ENCODE measurements at places on chromosomes 12 and 14.

GRCh38 chr12:95151406-95151805, 65.9 kb downstream of the FGD6 start:
- no peak for DNase-seq

DNA sequence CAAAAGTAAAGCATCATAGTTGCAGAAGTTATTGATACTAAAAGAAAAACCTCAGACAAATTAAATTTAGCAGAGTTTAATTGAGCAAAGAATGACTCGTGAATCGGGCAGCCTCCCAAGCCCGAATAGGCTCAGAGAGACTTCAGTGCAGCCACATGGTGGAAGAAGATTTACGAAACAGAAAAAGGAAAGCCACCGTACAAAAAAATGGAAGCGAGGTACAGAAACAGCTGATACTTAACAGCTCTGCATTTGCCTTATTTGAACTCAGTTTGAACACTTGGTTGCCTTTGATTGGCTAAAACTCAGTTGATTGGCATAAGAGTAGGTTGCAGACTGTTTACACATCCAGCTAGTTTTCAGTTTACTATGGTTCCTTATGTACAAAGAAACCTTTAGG, 12.9 kb downstream of the TTC9 start:
- no peak for DNase-seq

- no peak for DNase-seq
These were observed at the start of gene FAM181A for GRCh38 chr14:93926873-93927799. FAM181A (plus strand) TSS chr14:93927344; CDS start chr14:93928286, 942 bp downstream.

GRCh38 chr12:130752692-130753230, 36.7 kb upstream of the RIMBP2 start:
- no peak for DNase-seq

DNA sequence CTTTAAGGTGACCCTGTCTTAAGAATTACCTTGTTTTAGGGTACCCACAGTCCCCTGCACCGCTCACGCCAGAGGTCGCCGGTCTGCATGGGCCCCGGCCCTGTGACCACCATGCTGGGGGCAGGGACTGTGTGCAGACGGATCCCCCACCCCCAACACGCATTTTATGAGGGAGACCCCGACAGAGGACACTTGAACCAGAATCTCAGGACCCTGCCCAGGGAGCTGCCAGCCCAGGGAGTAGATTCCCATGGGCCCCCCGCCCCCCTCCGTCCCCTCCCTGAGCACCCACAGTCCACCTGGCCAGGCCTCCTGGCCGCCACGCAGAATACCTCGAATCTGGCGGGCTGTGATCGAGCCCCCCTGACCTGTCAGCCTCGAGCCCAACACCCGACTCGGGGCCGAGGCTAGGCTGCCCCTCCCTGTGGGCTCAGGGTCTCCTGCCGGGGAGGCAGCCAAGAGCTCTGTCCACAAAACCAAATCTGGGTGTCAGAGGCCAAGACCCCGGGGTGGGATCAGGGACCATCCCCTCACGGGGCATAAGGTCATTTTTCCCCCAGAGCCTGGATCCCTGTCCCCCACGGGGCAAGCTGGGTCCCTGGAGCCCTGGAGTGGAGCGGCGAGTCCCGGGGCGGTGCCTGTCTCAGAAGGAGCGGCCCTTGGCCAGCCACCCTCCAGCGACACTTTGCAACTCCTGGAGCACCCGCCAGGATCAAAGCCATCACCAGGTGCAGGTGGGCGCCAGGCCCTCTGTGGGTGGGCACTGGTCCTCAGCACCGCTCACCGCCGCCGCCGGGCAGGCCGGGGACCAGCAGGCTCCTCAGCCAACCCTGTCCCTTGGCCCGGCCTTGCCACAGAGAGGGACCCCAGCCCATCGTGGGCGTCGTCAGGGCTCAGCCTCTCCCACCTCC, 155.8 kb upstream of the PKP2 start:
- no peak for DNase-seq

DNA sequence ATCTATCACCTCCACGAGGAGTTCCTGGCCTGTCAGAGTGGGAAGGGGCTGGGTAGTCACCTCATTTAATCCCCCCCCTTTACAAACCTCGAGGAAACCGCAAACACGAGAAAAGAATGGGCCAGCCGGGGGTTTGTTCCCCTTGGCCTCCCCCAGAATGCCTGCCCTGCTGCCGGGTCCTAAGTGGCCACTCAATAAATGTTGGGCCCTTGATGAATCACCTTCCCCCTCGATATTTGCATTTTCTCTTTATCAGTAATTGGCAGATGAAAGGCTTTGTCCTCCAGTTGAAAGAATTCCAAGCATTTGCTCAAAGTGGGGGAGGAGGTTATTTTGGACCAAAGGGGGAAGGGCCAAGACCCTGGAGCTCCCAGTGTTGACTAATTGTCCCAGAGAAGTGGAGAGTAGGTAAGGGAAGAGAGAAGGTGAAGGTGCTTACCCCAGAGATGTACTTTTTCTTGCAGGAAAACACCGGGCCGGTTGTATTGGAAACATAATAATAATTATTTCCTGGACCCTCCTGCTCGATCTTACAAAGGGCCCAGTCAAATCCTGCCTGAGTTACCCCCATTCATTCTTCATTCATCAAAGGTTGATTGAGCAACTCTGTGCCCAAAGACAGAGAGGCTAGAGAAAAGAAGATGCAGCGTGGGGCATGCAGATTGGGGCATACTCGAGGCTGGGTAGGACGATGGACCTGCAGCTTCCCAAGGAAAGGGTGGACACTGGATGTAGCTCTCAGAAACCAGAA, 1.9 kb upstream of the KDM2B start:
- DNase-seq: peak; percentile 59

DNA sequence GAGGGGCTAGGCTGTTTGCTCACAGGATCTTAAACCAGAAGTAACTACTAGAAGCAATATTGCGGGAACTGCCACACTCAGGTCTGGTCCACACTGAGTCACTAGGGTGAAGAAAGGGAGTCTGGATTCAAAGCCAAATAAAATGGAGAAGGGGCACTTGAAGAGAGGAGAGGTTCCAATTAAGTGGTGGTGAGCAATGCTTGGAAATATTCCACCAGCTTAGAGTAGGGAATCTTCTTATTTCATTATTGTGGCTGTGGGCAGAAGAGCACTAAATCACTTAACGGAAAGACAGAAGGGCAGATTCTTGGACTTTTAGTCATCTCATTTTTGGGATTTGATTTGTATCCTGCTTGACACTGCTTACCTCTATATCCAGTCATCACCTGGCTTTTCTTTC, 48.6 kb upstream of the PPP1R12A start:
- DNase-seq: peak; percentile 69

GRCh38 chr12:62865937-62866336, 69.0 kb downstream of the PPM1H start:
- no peak for DNase-seq

- DNase-seq: no peak
These were observed 870.8 kb downstream of the GALC start for GRCh38 chr14:87122166-87122565.

DNA sequence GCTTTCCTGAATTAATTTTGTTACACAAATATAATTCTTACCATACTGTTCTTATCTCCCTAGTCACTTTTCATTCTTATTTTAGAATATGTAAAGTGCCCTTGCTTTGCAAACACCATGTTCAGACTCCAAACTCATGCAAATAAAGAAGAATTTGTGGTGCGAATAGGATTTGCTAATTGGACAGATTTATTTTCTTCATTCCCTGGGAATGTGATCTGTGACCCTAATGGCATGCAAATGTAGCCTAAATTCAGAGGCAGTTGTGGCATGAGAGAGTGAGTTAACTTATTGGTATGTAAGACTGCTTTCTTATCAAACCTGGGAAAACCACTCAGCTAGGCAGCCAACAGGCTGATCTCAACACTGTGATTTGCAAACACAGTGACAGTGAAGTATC, 10.0 kb downstream of the CAPZA3 start:
- peak; percentile 37 for DNase-seq

DNA sequence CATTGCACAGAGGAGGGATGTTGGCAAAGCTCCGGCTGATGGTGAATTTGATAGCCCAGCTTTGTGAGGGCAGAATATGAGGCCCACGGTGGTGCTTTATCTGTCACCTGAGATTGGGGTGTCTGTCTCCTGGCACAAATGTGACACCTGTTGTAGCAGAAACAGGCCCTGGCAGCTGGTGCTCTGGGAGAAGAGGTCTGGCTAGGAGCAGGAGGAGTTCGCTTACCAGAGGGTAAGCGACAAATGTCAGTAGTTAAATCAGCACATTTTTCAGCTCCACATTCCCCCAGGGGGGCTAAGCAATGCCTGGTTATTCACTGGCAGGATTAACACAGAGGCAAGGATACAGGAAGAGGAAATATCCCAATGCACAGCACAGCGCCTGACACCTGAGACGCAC, 71.1 kb downstream of the B4GALNT3 start:
- no peak for DNase-seq

GRCh38 chr12:120903412-120904196, 554 bp downstream of the SPPL3 start:
- DNase-seq: peak; percentile 46

GRCh38 chr14:50823051-50823761, 7.8 kb downstream of the NIN start:
- DNase-seq: no peak

- no peak for DNase-seq
These were observed 5.6 kb downstream of the HIP1R start for GRCh38 chr12:122840580-122841513.

GRCh38 chr12:97801471-97802059, 339.0 kb downstream of the RMST start:
- no peak for DNase-seq

DNA sequence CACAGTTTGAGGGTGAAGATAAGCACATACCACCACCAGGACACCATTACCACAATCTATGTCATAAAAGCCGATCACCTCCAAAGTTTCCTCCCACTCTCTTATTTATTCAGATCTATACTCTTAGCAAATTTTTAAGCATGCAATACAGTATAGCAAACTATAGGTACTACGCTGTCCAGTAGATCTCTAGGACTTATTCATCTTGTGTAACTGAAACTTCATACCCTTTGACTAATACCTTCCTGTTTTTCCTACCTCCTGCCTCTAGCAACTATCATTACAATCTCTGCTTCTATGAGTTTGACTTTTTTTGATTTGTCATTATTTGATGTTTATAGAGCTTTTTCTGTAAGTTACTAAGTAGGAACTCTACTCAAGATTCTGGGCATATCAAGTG, 84.5 kb upstream of the MANSC4 start:
- DNase-seq: no peak

- no peak for DNase-seq
These were observed 22.8 kb upstream of the FBXO34 start for GRCh38 chr14:55248411-55248810.

GRCh38 chr12:89245090-89245489, 107.2 kb downstream of the DUSP6 start:
- DNase-seq: no peak

GRCh38 chr14:84253326-84253725, 1276.6 kb upstream of the FLRT2 start:
- no peak for DNase-seq

- DNase-seq: no peak
These were observed 2.6 kb upstream of the FBRSL1 start for GRCh38 chr12:132487311-132487741.

GRCh38 chr14:99576304-99576703, 27.7 kb downstream of the CCDC85C start:
- no peak for DNase-seq

- DNase-seq: peak; percentile 87
These were observed at the start of gene RILPL2 for GRCh38 chr12:123436017-123436964. RILPL2 (minus strand) TSS chr12:123436684; CDS start chr12:123436420, 264 bp downstream.

GRCh38 chr12:116397148-116397547, 119.7 kb upstream of the MED13L start:
- no peak for DNase-seq

GRCh38 chr12:100273782-100274181, 6.8 kb downstream of the SCYL2 start:
- DNase-seq: no peak

DNA sequence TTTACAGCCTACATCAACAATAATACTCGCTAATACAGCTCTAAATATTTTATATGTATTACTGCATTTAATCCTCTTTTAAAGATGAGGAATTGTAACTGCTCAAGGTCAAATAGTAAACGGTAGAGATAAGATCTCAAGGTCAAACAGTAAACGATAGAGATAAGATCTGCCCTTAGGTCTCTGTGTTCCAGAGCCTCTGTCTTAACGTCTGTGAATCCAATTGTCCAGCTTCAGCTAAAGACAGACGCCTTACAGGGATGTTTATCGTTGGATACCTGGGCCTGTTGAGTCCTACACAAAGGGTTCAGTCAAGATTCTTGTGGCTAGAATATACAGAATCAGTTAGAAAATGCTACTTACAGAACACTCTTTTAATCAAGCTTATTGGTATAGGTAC, 20.0 kb downstream of the PYGL start:
- no peak for DNase-seq

- no peak for DNase-seq
These were observed 187.9 kb downstream of the ETV6 start for GRCh38 chr12:11837216-11837934.

DNA sequence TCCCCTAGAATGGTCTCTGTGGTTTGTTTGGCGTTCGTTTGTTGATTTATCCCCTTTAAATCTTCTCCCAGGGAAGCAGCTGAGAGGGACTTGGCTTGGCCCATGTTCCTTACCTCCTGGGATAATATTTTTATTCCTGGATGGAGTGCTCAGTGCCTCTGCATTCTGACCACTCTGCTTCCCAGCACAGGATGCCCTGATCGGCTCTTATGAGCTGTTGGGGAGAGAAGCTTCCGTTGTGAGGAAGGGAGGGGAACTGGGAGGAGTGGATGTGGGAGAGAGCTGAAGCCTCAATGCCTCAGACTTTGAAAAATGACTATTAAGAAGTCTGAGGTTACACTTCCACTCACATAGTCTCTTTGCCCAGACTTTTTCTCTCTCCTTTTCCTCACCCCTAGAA, 114.8 kb downstream of the SMOC1 start:
- DNase-seq: no peak

DNA sequence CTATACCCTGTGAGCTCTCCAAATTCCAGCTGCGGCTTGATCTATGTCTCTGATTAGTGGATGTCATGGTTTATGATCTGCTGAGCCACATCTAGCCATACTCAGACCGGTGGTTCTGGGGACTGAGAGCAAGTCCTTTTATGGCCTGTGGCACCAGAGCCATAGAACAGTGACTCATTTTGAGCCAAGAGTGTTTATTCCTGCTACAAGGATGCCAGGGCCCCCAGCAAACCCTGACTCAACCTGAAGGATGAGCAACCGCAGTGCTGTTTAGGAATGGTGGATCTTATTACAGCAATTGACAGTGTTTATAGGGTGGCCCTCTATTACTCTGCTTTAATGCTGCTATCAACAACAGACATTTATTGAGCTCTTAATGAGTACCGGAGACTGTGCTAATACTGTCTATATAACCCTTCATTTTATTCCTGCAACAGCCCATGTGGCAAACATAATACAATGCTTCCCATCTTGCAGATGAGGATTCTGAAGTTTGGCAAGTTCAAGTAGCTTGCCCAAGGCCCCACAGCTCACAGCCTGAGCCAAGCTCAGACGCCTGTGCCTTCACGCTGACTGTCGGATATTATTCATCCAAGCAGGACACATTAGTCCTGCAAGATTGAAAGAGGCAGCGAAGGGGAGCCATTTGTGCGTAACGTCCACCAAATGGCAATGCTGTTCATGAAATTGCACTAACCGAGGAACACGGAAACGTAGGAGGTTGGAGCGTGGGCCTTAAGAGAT, 273.6 kb upstream of the PWP1 start:
- DNase-seq: peak; percentile 70

- DNase-seq: no peak
These were observed 22.5 kb upstream of the CDKN3 start for GRCh38 chr14:54374117-54374884.
